Mesothelial cell of epicardium (in vitro differentiated cells): ENCODE measurements at places on chromosomes 12 and 14. TPM values are rescaled to one million over a fixed set of nuclear protein-coding genes. Genes with fewer than 3 reads are reported as not detected.

The KRT79 gene
- total RNA-seq, result not detected in 3 replicates

DNA sequence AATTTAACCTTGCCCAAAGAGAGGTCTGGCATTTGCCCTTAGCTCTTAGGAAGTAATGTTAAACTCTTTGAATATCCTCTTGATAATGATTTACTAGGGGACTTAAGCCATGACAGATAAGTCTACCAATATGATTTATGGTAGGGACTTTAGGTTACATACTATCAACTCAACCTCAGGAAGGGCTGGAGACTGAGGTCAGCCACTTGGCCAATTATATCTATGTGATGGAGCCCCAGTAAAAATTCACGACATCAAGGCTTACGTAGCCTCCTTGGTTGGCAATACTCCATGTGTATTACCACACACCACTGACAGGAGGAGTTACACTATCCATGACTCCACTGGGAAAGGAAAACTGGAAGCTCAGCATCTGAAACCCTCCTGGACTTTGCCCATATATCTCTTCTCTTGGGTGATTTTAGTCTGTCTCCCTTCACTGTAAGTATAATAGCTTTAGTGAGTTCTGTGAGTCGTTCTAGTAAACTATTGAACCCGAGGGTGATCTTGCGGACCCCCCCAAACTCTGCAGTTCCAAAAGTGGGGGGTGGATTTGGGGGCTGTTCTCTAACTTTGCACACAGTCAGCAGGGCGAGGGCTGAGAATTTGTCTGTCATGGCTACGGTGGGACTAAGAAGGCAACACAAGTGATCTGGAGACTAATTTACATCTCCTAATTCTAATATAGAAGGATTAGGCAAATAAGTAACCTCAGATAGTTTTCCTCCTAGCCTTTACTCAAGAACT is 62.3 kb downstream of the R3HDM2 start:
- H3K27me3 ChIP-seq, result no peaks in the 10 kb centered on the region
- H3K4me3 ChIP-seq, result no peak overlapping the region
- peaks cover 19% of the 10 kb centered on the region for H3K4me1 ChIP-seq
- no peak for DNase-seq
- no peak overlapping the region for H3K27ac ChIP-seq

DNA sequence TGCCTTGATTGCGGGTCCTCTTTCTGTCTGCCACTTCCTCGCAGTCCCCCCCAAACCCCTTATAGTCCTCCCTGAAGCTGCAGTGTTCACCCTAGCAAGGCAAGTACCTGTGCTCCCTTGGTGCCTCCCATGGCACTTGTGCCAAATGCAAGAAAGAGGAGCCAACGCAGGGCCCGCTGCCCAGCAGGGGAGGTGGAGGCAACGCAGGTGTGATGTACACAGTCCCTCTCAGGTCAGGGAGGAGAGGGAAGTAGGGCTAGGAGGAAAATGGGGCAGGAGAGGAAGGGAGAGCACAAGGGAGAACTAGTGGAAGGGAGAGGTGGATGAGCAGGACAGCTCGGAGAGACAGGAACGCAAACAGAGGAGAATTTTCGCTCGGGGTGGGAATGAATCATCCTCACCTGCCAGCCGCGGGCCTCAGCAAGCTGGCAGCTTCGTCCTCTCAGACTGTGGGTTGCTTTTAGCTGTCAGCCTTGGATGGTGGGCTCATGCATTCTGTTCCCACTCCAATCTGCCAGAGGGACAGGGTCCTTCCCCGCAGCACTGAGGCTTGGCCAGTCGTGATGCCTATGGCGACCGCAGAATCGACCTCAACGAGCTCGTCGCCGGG is 357.0 kb downstream of the CACNA1C start:
- H3K27me3 ChIP-seq, result no peaks in the 10 kb centered on the region
- no peak overlapping the region for H3K4me3 ChIP-seq
- no peak overlapping the region for H3K27ac ChIP-seq
- peaks cover 6% of the 10 kb centered on the region for H3K4me1 ChIP-seq

The MSI1 gene
- 27.7 to 32.7 TPM (median 28.4 TPM) in 3 replicates for total RNA-seq

DNA sequence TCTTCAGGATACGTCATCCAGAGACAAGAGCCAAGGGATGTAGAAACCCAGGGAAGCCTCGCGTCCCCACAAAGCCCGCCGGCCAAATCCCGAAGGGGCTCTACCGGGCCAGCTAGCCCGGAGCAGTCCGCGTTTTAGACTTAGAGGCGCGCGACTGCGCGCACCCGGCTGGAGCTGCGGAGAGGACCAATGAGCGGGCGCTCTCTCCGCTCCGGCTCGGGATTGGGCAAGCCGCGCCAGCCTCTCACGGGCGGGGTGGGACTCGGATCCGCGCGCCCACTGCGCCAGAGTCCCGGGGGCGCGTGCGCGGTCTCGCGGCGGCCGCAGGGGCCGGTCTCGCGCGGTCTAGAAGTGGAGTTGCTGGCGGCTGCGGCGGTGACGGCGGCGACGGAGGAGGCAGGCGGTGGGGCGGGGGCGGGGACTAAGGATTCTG is 241 bp upstream of the PALS1 start:
- peak overlapping the region; percentile 99 for H3K27ac ChIP-seq
- peaks cover 20% of the 10 kb centered on the region for H3K4me1 ChIP-seq
- no peaks in the 10 kb centered on the region for H3K36me3 ChIP-seq
- peak; percentile 96 for DNase-seq

The TAS2R31 gene
- total RNA-seq, result 9.3 to 9.7 TPM (median 9.5 TPM) in 3 replicates

DNA sequence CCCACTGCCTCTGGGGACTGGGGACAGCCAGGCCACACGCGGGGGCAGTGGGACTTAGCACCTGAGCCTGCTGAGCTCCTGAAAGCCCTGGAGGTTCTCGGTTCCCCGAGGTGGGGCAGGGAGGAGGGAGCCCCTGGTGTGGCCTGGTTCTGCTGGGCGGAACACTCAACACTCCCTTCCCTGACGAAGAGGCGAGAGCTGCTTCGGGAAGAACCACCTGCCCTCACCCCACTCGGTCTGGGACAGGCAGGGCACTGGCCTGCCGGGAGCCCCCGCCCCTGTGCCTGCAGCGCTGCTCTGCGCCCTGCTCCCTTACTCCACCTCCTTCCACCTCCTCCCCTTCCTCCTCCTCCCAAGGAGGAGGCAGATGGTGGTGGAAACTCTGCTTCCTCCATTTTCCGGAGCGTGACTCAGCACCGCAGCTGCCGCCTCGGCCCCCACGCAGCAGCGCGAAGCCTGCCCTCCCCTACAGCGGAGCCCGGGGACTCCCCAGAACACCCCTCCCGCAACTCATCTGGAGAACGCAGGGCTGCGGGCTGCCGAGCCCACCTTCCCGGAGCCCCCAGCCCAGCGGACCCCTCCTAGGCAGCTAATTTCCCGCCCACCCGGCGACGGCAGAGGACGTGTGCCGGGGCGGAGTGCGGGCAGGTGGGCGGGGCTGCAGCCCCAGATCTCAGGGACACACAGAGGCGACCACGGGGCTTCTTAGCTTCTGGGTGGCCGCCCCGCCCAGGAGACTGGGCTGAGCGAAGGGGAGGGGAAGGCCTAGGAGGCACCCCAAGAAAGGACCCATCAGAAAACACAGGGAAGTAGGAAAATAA is 11.7 kb upstream of the INF2 start:
- H3K4me3 ChIP-seq, result peak overlapping the region; percentile 73
- H3K4me1 ChIP-seq, result peaks cover 47% of the 10 kb centered on the region
- H3K27me3 ChIP-seq, result no peaks in the 10 kb centered on the region
- DNase-seq, result no peak
- H3K27ac ChIP-seq, result peak overlapping the region; percentile 96

The KRT71 gene
- not detected in 3 replicates for total RNA-seq

DNA sequence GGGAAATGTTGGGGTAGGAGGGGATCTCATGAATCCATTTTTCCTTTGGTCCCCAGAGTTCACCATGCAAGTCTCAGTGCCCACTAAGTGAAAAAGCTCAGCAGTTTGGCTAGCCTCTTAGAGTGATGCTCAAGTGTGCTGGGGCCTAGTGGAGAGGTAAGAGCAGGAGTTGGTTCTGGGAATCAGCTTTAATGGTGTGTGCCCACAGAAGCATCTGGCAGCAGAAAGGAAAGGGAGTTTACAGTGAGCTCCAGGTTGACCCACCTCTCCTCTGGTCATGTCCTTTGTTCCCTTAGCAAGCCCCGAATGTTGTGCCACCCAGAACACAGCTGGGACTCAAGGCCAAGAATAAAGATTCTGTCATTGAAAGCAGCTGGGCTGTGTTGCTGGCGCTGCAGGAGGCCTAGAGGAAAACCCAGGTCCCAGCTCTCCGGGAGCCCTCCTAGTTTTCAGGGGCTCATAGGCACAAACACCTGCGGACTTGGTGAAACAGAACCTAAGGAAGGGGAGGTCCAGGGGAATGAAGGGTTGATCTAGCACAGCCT is 320.8 kb downstream of the ZFP36L1 start:
- no peak for DNase-seq
- peaks cover 59% of the 10 kb centered on the region for H3K4me1 ChIP-seq
- H3K27me3 ChIP-seq, result no peaks in the 10 kb centered on the region
- no peaks in the 10 kb centered on the region for H3K36me3 ChIP-seq
- peak overlapping the region; percentile 13 for H3K27ac ChIP-seq

DNA sequence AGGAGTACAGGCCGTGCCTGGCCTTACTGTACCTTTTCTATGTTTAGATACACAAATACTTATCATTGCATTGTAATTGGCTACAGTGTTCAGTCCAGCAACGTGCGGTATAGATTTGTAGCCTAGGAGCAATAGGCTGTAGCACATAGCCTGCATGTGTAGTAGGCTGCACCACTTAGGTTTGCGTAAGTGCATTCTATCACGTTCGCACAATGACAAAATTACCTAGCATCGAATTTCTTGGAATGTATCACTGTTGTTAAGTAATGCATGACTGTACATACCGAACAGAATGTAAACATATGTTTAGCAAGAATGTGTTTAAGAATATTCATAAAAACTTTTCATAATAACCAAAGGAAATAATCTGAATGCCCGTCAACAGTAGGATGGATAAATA is 31.9 kb downstream of the VRTN start:
- no peak overlapping the region for H3K4me3 ChIP-seq
- no peaks in the 10 kb centered on the region for H3K36me3 ChIP-seq
- H3K27ac ChIP-seq, result no peak overlapping the region
- H3K4me1 ChIP-seq, result no peaks in the 10 kb centered on the region
- no peak for DNase-seq

The TAS2R42 gene
- not detected in 3 replicates for total RNA-seq

DNA sequence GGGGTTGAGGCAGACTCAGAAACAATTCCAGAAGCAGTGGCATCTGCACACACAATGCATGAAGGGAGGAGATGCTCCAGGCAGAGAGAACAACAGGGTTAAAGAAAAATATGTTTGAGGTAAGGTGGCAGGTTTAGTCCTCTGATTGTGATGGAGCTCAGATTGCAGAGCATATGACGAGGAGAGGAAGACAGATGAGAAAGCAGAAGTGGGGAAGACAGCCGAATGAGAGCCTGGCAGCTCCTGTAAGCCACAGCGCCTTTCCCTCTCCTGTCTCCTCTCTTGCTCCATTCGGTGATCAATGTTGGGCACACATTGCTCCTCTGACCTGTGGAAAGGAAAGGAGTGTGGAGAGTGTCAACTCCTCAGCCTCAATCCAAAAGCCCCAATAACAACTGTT is 372.2 kb downstream of the GXYLT1 start:
- no peaks in the 10 kb centered on the region for H3K36me3 ChIP-seq
- no peak overlapping the region for H3K27ac ChIP-seq
- H3K27me3 ChIP-seq, result no peaks in the 10 kb centered on the region
- H3K4me3 ChIP-seq, result no peak overlapping the region

DNA sequence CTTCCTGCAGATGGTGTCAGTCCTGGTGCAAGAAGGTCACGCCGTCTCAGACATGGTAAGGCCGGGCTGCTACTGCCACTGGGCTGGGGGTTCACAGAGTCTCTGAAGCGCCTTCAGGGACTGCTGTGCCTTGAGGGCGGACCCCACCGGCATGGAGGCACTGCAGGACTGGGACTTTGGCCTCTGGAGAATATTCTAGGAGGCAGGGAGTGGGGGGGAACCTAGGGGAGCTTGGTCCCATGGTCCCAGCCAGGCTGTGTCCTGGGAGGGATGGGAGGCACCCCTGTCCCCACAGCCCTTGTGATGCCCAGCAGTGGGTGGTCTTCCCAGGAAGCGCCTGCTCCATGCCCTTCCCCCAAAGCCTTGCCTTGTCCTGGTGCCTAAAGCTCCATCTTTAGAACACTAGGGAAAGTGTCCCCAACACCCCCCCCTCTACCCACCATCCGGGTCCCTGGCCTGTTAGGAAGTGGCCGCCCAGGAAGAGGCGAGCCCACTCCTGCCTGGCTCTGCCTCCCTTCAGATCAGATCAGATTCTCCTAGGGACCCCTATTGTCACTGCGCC is 1.5 kb downstream of the AMN start:
- H3K36me3 ChIP-seq, result no peaks in the 10 kb centered on the region
- DNase-seq, result no peak
- H3K27ac ChIP-seq, result no peak overlapping the region
- H3K4me3 ChIP-seq, result no peak overlapping the region

DNA sequence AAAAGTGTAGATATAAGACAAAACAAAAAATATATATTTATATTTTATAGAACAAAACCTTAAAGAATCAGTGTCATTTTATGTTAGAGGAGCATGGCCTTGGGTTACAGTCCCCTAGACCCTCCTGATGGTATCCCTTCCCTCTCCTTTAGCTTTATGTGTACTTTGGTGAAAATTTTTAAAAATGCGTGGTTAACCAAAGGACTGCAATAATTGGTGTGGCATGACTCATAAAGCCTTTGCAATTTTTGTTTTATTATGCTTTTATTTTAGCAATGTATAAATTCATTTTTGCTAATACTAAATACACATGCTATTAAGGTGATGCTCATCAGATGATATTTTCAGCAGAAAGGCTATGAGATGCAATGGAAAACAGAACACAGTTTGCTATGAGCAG is 264.4 kb downstream of the SYT1 start:
- no peak overlapping the region for H3K27ac ChIP-seq
- no peaks in the 10 kb centered on the region for H3K27me3 ChIP-seq
- H3K36me3 ChIP-seq, result no peaks in the 10 kb centered on the region

DNA sequence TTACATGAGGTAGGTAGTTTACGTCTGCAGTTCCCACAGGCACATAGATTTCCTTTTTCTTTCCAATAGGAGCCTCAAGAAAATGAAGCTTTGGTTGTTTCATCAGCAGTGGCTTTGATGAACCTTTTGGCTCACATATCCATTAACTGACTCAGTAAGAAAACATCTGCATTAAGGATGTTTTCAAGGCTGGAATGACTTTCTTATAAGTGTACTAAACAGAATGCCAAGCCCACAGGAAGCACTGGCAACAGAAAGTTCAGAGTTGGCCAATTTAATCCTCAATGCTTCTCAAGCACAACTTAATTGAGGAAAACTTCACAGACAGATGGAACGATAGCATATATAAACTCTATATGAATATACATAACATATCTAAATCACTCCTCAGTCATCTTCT is 63.5 kb downstream of the ST8SIA1 start:
- peaks cover 5% of the 10 kb centered on the region for H3K4me1 ChIP-seq
- no peak overlapping the region for H3K4me3 ChIP-seq
- H3K36me3 ChIP-seq, result no peaks in the 10 kb centered on the region
- H3K27ac ChIP-seq, result no peak overlapping the region
- H3K27me3 ChIP-seq, result no peaks in the 10 kb centered on the region

GRCh38 chr12:124208489-124208888 is 86.4 kb upstream of the RFLNA start:
- no peaks in the 10 kb centered on the region for H3K27me3 ChIP-seq
- H3K27ac ChIP-seq, result no peak overlapping the region
- no peak for DNase-seq
- no peak overlapping the region for H3K4me3 ChIP-seq
- H3K4me1 ChIP-seq, result peaks cover 3% of the 10 kb centered on the region
- H3K36me3 ChIP-seq, result peaks cover 32% of the 10 kb centered on the region

GRCh38 chr12:46678426-46678825 is 147.4 kb downstream of the SLC38A4 start:
- H3K4me3 ChIP-seq, result no peak overlapping the region
- no peaks in the 10 kb centered on the region for H3K36me3 ChIP-seq
- no peak for DNase-seq
- H3K27ac ChIP-seq, result no peak overlapping the region
- peaks cover 20% of the 10 kb centered on the region for H3K4me1 ChIP-seq

- no peaks in the 10 kb centered on the region for H3K27me3 ChIP-seq
- H3K27ac ChIP-seq, result peak overlapping the region; percentile 100
Measured at GRCh38 chr12:56118688-56119357, 757 bp downstream of the ZC3H10 start.
